Endothelial cell of umbilical vein (primary cell): ENCODE measurements at places on chromosomes 1 and 21. TPM values are rescaled to one million over a fixed set of nuclear protein-coding genes. Genes with fewer than 3 reads are reported as not detected.

TTC39A gene
- 1.2 and 1.7 TPM in 2 replicates for total RNA-seq

ZBTB17 gene
- total RNA-seq: 38.5 and 43.9 TPM in 2 replicates

ZMYND12 gene
- total RNA-seq: 0.33 TPM in 1 of 2 replicates, not detected in the other

AMY1A gene
- not detected in 2 replicates for total RNA-seq

SPRR5 gene
- total RNA-seq: not detected in 2 replicates

TBX15 gene
- total RNA-seq: not detected in 2 replicates

CGN gene
- 0.73 and 1.2 TPM in 2 replicates for total RNA-seq

TPTE gene
- not detected in 2 replicates for total RNA-seq

NR5A2 gene
- 10.6 and 12.1 TPM in 2 replicates for total RNA-seq
